ENCODE measurements at places on chromosomes 13 and 19. TPM values are rescaled to one million over a fixed set of nuclear protein-coding genes. Genes with fewer than 3 reads are reported as not detected.

SRRM5 gene
- total RNA-seq, result 0.93 TPM

SIGLEC7 gene
- not detected for total RNA-seq

GMIP gene
- 4.9 TPM for total RNA-seq

GPR12 gene
- total RNA-seq, result not detected

CCDC122 gene
- 2.6 TPM for total RNA-seq

CASP14 gene
- not detected for total RNA-seq

RGL3 gene
- 1.9 TPM for total RNA-seq

NLRP4 gene
- not detected for total RNA-seq

ADPRHL1 gene
- 15.5 TPM for total RNA-seq

NLRP9 gene
- total RNA-seq, result not detected

PSG7 gene
- 0.05 TPM for total RNA-seq
